Hepatic stellate cell (primary cell): ENCODE measurements at places on chromosomes 16 and 17.

DNA sequence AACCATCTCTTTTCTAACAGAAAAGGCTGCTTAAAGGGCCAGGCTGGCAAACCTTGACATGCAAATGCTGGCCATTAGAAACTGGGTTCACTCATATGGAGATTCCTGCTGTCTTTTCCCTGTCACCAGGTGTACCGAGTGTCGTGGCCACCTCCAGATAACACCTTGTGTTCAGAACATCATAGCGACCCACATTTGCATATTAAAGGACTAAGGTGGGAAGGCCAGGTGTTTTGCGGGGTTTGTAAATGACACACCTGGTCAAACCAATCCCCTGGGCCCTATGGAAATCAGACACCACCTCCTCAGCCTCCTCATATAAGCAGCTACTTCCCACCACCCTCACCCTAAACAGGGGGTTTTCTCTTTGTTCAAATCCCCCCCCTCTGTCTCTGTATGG lies 2.5 kb upstream of the AIPL1 start:
- no peak for DNase-seq

- DNase-seq, result no peak
Measured at GRCh38 chr16:64870859-64871258, 251.0 kb downstream of the CDH11 start.

GRCh38 chr16:89841275-89841674 lies 13.0 kb downstream of the SPIRE2 start:
- DNase-seq, result no peak

DNA sequence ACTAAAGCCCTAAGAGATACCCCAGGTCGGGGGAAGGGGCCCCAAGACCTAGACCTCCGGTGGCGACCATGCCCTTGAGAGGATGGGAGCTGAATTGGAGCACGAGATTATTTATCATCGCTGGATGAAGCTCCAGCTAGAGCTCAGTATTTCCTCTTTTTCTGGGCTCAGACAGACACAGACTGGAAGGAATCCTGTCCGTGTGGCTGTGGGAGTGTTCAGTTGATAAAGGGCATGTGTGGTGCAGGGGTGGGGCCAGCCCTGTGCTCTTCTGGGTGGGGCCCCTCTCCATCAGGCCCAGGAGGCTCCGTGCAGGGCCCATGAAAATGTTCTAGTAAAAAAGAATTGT lies 6.3 kb upstream of the CBX4 start:
- no peak for DNase-seq

- no peak for DNase-seq
Measured at GRCh38 chr16:57614536-57614935, 13.9 kb upstream of the ADGRG1 start.

DNA sequence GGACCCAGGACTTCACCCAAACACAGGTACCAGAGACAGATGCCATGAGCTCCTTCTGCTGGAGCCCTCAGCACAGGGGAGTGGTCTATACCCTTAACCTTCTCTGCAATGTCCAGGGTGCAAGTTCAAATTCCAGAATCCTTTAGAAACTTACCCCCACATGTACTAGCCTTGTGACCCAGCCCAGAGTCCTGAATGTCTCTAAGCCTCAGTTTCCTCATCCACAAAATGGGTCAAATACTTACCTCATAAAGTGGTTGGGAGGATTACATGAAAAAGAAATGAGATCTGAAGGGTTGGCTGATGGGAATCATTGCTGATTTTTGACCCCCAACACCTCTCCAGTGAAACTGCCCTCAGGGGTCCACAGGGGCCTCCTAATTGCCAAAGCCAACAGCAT lies 21.7 kb downstream of the COTL1 start:
- no peak for DNase-seq
